Amygdala (tissue), 56 donors: ENCODE measurements at places on chromosomes 4 and X.

DNA sequence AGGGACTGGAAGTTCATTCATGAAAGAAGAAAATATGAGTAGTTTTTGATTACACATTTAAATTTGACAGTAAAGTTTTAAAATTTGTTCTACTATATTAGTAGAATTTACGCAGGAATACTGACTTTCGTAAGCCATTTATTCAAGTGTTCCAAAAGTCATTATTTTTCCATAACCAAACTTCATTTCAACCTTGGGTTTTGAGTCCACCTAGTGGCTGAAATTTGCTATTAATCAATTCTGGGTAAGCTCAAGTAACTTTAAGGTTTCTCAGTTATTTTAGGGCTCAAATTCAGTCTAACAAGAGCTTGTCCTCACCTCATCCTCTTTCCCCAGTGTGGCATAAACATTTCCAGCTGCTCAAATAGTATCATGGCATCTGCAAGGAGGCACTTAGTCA is 175.4 kb downstream of the SH3BGRL start:
- DNase-seq, result no peak

DNA sequence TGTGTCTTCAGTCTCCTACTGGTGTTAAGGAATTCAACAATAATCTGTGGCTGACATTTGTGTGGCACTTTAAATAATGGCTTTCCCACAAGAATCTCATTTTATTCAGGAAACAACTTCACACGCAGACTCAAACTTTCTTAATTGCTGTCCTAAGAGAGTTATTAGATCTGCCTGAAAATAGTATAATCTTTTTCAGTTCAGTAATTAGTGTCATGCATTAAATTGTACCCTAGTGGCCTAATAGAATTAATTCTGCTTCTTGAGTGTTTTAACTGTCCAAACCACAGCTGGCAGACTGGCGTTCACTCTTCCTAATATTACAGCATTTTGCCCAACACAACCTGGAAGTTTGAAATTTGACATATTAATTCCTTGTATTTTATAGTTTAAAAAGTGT is 107.1 kb downstream of the GRIA2 start:
- no peak for DNase-seq

DNA sequence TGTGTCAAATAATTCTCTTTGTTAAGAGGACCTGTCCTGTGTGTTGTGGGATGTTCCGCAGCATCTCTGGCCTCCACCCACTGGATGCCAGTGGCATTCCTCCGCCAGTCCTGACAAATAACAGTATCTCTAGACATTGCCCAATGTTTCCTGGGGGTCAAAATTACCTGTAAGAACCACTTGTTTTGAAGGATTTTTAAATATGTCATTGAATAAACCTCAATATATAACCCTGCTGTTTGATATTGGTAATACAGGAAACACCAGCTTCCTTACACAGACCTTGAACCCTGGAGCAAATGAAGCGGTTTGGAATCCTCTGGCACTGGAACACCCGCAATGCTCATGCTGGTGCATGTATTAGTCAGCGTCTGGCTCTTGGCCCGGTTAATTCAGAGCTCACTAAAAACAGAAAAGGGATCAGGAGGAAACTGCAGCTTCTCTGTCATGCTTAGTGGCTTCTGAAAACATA is 101.3 kb downstream of the TBL1X start:
- DNase-seq, result no peak

DNA sequence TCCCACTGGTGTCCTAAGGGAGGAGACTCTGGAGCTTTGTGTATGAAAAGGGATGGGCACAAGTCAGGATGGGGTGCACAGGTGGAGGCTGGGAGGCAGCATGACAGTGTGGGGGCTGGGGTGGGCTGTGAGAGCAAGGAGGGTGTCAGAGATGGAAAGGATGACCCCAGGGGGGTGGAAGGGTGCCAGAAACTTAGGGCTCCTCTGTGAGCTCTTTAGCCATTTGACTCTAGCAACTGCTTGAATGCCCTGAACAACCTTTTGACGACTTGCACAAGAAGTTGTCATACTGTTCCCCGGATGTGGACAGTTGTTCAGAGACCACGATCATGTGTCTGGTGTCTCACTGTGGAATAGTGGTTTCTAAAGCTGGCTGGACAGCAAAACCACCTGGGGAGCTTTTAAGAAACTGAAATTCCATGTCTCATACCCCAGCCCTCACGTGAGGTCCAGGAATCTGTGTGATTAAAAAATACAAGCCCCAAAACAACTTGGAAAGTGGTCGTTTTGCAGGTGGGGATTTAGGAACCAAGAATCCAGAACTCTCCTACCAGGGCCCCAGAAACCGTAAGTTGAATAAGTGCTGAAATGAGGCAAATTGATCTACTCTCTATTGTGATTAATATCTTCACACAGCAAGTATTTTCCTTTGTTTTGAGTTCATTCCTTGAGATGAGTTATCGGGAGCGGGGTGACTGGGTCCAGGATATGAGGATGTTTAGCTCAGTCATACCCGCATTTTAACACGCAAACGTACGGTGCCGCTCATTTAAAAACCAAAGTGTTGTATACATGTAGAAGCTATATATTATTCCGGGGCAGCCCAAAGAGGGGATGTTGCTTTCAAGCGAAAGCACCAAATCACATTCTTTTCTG is 3.4 kb downstream of the RHOH start:
- DNase-seq, result no peak

GRCh38 chrX:39536211-39536610 is 561.5 kb downstream of the BCOR start:
- no peak for DNase-seq

DNA sequence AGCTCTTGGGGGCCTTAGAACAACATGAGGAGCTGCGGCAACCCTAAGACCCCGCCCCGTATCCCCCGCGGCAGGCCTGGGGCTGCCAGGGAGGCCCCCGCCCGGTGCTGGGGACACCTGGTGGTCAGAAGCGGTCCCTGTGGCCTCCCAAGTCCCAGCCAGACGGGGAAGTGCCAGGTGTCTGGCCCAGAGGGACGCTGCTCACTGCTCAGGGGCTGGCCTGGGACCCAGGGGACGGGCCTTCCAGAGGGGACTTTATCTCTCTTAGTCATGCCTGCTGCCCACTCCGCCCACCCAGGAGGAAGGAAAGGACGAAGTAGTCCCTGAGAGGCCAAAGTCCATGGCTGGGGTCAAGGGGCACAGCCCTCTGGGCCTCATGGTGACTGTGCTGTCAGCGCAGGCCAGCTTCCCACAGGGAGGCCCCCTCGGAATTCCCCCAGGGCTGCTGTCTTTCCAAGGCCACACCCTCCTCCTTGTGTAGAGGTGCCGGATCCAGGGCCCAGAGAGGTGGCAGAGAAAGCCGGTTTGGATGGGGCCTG is 31.0 kb upstream of the HTRA3 start:
- no peak for DNase-seq

- no peak for DNase-seq
Observed at GRCh38 chr4:164779811-164780216, 25.9 kb downstream of the SMIM31 start.

DNA sequence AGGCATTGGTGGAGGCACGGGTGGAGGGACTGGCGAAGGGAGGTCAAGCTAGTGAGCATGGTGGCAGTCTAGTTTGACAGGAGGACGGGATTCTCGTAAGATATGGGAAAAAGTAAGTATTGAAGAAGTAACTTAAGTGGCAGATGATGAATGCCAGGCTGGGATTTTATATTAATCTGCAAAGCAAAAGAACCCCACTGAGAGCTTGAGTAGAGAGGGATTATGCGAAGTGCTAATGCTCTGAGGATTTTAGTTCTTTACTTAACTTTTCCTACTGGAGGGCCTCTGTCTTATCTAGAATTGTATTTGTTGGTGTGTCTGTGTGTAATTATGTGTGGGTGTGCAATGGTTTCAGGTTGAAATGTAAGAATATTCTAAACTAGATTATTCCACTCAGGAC is 327.9 kb downstream of the FAT4 start:
- no peak for DNase-seq

GRCh38 chrX:122187069-122187713 is 996.9 kb upstream of the GRIA3 start:
- no peak for DNase-seq

DNA sequence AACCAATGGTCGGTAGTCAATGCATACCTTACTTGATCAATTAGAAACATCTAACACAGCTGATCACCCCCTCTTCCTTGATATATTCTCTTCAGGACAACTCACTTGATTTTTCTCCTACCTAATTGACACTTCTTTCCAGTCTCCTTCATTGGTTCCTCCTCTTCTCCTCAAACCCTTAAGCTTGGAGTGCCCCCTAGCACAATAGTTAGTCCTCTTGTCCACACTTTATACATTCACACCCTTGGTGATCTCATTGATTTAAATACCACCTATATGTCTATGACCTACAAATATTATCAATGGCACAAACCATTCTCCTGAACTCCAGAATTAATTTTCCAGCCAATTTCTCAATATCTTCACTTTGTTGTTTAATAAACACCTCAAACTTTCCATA is 724.0 kb downstream of the ADGRL3 start:
- no peak for DNase-seq

GRCh38 chr4:185722029-185722316 is 90.0 kb downstream of the SORBS2 start:
- DNase-seq, result no peak

- DNase-seq, result no peak
Observed at GRCh38 chr4:105166066-105166465, 19.4 kb downstream of the TET2 start.

GRCh38 chr4:1793940-1794808 is 1.1 kb downstream of the FGFR3 start:
- no peak for DNase-seq

DNA sequence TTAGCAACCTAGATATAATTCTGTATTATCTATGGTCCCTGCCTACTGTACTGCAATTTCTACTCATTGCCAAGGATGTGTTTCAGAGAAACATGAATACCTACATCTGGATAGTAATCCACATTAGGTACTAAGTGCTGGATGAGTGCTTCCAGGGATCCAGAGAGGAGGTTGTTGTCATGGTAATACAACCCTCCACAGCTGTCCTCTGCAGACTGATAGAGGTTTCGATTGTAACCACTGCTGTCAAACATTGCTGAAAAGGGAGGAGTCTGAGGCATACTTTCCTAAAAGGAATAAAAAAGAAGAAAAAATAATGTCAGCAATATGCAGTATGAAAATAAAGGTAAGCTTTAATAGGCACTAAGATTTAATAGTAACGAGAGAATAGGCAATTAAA is 12.5 kb downstream of the RASGEF1B start:
- no peak for DNase-seq

DNA sequence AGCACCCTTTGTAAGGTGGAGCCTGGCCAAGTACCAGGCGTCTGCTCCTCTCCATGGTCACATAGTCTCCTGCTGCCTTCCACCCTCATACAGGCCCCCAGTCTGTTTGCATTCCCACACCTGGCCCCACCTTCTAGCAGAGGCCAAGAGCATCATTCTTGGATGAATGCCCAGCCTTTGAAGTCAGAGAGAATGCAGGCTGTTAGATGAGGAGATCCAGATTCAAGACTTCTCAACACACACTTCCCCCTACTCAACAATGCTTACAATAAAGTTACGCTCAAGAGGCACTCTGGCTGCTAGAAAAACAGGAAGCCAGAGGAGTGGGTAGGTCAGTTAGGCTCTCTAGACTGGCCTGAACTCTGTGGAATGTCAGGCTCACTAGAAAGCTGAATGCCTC is 43.3 kb downstream of the SHROOM4 start:
- DNase-seq, result no peak

GRCh38 chr4:181478656-181479055 is 764.5 kb upstream of the TENM3 start:
- no peak for DNase-seq

- DNase-seq, result no peak
Observed at GRCh38 chr4:24979554-24979953, 51.2 kb downstream of the LGI2 start.

- no peak for DNase-seq
Observed at GRCh38 chr4:27916452-27917184, 1056.0 kb downstream of the STIM2 start.

DNA sequence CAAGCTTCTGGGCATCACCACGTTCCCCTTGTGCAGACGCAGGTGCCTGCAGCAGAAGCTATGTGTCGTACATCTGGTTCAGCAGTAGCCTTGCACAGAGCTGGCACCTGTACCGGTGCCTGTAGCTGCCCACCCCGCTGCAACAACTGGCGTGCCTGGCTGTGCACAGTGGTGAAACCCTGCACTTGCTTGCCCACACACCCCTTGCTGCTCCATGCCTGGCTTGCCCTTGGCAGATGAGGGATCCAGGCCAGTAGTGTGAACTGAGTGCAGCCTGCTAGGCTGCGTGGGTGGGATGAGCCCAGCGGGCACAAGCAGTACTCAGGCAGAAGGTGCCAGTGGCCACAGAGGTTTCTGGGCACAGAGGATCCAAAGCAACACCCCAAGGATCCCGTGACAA is 528.4 kb downstream of the PPARGC1A start:
- DNase-seq, result no peak

DNA sequence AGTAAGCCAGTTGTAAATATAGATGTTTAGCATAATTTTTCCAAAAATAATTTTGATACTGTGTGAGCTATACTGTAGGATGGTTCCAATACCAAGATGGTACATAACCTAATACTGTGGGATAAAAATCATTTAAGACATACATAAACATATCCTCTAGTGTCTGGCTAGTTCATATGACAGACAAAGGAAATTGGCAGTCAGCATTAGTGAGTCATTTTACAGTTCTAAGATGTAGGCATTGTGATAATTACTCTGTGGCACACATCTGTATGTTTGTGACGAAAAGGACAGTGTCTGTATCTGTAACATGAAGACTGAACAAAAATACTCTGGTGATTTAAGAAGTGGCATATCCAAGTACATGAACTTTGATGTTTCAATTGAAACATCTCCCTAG is 49.6 kb downstream of the UGT2A2 start:
- DNase-seq, result no peak

GRCh38 chrX:12974305-12974795 is 560 bp upstream of the TMSB4X start:
- no peak for DNase-seq

GRCh38 chrX:148290931-148291330 is 209.5 kb upstream of the AFF2 start:
- DNase-seq, result no peak

DNA sequence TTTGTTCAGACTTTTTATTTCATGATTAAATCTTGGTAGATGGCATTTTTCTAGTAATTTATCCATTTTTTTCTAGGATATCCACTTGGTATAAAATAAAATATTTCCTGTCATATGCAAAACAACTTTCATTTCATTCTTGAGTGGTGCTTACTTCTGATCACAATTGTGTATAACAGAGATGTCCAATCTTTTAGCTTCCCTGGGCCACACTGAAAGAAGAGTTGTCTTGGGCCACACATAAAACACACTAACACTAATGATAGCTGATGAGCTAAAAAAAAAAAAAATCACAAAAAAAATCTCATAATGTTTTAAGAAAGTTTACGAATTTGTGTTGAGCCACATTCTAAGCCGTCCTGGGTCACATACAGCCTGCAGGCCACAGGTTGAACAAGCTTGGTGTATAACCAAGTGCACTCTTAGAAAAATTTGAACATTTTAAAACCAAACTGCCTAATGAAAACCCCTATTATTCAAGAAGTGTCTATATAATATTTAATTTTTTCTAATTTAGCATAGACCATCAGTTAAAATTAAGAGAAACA is 41.3 kb upstream of the SPP1 start:
- DNase-seq, result no peak

GRCh38 chrX:21990832-21991231 is 41.3 kb upstream of the PHEX start:
- DNase-seq, result no peak
